RPMI8226 (cell line): ENCODE measurements at places on chromosomes 5 and 9.
A peak's percentile ranks its signal among the peaks of the same experiment; 100 is the strongest.

GRCh38 chr9:130886981-130887380 lies 9.6 kb downstream of the QRFP start:
- no peak for DNase-seq

DNA sequence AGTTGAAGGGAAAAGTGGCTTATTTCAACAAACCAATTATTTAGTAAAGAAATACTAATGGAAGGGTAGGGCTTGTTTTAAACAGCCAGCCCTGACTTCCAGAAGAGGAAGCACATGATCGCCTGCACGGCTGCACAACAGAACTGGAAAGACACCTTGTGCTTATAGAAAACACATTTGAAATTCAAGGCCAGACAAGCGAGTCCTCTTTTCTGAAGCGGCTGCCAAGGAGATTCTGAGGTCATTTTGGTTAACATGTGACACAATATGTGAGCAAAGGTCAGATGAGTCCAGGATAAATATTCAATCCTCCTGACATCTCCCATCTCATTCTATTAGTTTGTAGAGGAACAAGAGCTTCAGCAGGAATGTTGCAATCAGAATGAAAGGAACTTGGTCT lies 461.4 kb upstream of the ST8SIA4 start:
- no peak for DNase-seq

DNA sequence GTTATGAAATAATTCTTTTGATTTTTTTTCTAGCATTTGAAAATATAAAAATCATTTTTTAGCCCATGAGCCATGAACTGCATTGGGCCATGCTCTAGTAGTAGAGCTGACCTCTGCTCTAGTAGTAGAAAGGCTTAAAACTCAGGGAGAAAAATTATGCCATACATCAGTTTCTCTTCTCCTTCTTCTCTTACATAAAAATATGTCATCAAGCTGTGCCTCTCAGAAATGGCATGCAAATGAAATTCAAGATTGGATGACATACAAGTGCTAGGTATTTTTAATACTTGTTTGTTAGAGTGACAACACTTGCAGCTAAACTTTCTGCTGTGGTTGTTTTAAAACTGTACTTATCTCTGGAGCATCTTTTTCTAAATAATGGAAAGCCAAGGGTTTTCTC lies 42.1 kb upstream of the TMOD1 start:
- DNase-seq = no peak

DNA sequence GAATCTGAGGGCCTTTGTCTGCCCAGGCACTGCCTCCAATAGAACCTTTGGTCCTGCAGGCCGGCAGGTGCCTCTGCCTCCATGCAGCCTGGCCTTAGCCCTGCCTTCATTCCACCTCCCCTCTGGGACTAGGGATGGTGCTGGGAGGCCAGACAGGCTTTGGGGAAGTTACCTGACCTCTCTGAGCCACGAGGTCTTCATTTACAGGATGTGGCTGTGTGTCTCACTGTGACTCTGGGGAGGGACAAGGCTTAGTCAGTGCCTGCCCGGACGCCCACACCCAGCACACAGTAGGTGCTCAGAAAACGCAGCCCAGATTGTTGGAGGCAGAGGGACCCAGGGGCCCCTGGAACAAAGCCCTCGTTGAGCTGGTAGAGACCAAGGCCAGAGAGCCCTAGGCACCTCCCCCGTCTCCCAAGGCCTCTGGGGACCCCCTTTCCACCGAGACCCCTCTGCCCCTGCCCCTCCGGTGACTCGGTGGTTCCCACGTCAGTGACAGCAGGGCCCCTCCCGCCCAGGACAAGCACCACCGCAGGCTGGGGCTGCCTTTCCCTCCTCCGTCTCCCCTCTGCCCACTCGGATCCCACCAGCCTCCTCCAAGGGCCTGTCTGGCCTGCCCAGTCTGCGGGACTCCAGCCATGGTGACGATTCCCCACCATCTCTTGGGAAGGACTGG lies 46.9 kb upstream of the EGFL7 start:
- DNase-seq = no peak

DNA sequence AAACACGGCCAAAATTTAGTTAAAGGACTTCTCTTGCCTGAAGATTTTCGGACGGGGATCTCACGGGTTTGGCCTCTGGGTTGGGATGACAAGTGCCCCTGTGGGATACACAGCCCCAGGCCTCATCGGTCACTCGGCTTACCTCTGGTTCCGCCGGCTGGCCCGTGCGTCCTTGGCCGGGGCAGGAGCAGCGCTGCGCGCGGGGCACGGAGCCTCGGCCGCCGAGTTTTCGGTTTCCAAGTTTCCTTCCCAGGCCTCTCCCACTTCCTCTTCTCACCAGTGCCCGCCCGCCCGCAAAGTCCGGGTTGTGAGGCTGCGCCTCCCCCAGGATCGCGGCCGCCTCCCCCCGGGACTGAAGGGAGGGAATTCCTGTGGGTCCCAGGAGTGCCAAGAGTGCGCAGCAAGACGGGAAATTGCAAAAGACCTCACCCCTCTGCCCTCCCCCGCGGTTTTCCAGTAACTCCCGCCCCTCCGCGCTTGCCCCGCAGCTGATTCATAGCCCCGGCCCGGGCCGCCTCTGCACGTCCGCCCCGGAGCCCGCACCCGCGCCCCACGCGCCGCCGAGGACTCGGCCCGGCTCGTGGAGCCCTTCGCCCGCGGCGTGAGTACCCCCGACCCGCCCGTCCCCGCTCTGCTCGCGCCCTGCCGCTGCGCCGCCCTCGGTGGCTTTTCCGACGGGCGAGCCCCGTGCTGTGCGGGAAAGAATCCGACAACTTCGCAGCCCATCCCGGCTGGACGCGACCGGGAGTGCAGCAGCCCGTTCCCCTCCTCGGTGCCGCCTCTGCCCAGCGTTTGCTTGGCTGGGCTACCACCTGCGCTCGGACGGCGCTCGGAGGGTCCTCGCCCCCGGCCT lies at the start of gene OSMR:
OSMR (plus strand) TSS at position 487 of the 853 bp plus-strand sequence. CDS start 23,033 bp downstream, outside the sequence.
- no peak for DNase-seq

- no peak for DNase-seq
These were observed 158.6 kb upstream of the ARRDC3 start for GRCh38 chr5:91541696-91542095.

DNA sequence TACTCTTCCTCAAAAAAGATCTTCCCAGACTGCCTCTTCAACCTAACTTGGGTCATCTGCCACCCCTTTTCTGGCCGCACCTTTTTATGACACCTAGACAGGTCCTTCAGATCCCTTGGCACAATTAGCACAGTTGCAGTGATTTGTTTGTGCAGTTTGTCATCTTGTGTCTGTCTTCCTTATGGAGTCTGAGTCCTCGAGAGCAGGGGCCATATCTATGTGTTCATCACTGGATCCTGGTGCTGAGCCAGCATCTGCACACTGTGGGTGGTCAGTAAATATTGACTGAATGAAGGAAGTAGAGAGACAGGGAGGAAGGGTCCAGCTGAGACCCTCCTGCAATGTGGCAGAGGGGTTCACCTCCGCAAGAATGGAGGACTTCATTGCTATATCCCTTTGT lies 14.4 kb downstream of the ERGIC1 start:
- DNase-seq = no peak

DNA sequence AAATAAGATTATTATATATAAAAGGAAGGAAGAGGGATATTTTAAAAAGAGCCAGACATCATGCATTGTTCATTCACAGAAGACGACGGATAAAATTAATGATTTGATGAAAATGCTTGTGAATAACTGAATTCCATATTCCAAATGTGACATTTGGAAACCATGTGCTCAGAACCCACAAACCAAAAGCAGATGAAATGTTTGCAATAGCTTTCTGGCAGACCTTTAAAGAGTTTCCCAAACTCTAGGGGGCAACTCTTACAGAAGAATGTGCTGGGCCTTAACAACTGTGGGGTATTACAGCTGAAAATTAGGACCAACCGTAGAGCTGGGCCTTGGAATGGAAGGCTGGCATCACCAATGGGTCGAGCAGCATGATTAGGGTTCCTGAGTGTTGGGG lies 471.0 kb downstream of the EFNA5 start:
- DNase-seq = no peak

DNA sequence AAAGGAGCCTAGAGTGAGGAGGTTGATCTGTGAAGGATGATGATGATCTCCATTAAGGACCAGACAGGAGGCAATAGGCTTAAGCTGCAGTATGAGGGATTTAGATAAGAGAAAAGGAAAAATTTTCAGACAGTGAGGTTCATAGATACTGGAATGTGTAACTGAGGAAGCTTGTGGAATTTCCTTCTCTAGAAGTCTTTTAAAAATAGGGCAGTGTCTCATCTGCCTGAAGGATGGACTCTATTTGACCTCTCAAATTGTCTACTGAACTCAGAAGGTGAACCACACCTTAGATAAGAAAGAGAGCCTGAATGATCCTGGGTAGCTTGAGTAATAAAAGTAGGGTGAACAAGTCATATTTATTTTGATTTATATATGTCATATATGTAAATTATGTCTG lies 148.2 kb upstream of the CDKN2B start:
- no peak for DNase-seq

DNA sequence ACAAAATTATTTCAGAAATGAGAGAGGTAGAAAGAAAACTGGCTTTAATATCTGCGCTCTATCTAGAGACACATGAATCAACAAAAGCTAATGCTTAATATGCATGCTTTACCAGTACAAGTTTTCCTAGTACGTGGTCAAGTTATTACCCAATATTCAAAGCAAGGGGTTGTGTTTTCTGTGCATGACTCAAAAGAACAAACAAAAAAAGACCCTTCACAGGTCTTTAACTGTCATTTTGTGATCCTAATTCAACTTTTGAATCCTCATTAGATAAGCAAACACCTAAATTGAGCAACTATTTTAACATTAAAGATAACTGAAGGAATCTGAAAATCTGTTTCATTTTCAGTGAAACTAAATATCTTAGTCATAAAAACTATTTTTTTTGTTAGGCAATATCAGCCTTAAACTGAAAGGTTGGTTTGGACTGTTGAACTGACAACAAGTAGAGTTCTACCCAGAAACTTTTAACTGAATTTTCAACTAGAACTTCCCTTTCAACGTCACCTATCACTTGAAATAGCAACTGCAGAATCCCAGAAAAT lies 12.5 kb downstream of the ST8SIA4 start:
- peak; percentile 16 for DNase-seq

DNA sequence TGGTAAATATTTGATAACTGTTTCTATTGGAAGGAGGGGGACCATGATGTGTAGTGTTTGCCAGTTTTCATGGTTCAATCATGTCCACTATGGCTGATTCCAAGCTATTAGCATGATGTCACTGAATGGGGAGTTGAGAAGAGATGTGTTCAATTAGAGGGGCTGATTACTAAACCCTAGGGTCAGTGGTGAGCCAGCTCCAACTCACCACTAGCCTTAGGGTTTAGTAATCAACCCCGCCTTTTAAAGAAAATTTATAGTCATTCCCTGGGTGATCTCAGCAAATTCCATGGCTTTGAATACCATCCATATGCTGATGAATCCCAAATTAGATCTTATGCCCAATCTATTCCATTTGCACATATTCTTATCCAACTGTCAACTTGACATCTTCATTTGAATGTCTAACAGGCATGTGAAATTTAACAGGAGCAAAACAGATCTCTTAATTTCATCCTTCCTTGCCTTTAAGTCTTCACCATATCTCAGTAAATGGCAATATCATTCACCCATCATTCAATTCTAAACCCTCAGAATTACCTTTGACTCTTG lies 98.8 kb downstream of the GCNT1 start:
- DNase-seq = no peak

DNA sequence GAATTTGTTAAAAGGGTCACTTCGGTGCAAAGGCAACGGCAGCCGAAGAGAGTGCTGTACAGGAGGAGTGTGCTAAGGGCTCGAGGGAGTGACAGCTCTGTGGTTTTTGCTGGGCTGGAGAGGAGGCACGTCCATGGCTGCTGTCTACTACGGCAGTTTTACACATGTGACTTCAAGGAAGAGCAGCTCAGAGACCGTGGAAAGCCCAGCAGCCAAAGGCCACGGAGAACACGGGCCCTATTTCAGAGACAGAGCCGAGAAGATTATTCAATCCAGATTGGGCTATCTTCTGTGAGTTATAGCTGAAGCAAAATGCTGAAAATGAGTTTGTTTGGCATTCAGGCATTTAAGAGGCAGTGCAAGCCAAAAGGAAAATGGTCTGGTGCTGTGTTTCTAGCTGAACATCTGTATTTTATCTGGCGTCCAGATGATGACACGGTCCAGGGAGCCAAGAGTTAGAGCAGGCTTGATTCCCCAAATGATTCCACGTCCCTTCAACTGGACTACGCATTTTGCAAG lies 96.4 kb downstream of the RFK start:
- DNase-seq = no peak

- peak; percentile 69 for DNase-seq
These were observed 21.2 kb downstream of the TXNDC8 start for GRCh38 chr9:110316261-110317075.

DNA sequence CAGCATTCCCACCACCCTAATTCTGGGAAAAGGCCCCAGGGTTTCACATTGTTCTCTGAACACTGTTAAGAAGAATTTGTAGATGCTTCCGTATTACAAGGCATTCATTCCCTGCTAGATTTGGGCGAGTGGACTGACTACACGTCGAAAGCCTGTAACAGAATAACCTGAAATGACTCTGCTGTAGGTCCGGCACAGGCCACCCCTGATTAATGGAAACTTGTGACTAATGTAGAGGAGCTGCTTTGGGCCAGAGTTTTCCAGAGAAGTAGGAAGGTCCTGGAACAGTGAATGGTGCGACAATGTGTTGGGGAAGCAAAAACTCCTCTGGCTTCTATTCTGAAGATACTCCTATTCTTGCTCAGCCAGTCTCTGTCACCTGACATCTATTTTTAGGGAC lies 87.6 kb downstream of the NR3C1 start:
- no peak for DNase-seq

GRCh38 chr5:106566031-106566430 lies 1104.7 kb downstream of the EFNA5 start:
- no peak for DNase-seq

GRCh38 chr5:103393101-103393754 lies 134.7 kb downstream of the MACIR start:
- peak; percentile 82 for DNase-seq

DNA sequence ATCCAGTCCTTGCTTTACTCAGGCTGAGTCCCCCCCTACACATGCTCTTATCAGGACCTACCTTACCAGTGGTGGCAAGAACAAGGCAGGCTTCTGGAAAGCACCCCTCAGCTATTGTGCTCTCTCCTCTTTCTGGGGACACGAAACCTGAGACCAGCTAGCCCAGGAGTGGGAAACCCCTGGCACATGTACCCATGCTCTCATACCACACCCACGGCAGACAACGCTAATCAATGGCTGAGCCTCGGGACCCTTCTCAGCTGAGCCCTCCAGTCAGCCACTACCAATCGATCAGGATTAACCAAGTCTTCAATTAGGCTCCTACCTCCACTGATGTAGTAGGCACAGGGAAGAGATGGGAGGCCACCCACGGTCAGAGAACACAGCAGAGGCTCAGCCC lies 65.1 kb downstream of the VAV2 start:
- no peak for DNase-seq

GRCh38 chr5:144548936-144549335 lies 378.3 kb downstream of the KCTD16 start:
- DNase-seq = no peak

DNA sequence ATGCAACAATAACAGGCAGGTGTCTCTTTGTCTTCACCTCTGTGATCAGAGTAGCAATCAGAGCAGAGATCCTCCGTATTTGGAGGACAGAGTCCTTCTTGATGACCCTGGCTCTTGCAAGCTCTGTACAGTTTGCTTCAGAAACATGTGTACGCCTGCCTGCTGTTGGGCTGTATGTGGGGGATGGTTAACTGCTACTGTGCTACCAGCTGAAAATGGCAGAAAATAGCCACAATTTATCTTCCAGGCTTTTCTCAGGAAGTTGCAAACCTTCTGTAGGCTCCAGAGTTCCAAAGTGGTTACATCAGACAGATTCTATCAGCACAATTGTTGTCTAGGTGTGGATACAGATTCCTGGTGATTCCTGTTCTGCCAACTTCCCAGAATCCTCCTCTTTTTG lies 35.5 kb downstream of the DDX46 start:
- no peak for DNase-seq
